ENCODE measurements at places on chromosomes 6 and 20.

DNA sequence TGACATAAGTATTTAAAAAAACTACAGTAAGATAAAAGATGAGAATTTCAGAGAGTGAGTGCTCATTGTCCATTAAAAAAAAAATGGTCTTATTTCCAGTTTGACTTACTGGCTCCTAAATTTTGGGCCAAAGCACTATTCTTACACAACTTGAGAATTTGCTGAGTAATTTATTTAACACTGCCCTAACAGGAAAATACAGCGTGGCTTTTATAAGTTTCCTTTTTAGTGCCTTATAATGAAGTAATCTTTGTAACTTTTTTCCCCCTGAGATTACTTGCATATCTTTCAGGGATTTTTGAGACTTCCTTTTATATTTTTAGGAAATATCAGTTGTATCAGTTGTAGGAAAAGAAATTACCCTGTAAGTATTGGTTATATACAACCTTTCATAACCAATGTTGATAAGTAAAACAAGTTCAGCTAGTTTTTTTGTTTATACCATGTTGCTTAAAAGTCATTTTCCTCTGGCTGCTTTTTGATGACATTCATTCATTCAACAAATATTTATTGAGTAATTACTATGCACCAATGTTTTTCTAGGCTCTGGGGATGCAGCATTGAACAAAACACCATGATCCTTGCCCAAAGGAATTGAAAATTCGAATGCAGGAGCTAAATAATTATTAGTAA, 106.4 kb upstream of the SGK1 start:
- DNase-seq: no peak

DNA sequence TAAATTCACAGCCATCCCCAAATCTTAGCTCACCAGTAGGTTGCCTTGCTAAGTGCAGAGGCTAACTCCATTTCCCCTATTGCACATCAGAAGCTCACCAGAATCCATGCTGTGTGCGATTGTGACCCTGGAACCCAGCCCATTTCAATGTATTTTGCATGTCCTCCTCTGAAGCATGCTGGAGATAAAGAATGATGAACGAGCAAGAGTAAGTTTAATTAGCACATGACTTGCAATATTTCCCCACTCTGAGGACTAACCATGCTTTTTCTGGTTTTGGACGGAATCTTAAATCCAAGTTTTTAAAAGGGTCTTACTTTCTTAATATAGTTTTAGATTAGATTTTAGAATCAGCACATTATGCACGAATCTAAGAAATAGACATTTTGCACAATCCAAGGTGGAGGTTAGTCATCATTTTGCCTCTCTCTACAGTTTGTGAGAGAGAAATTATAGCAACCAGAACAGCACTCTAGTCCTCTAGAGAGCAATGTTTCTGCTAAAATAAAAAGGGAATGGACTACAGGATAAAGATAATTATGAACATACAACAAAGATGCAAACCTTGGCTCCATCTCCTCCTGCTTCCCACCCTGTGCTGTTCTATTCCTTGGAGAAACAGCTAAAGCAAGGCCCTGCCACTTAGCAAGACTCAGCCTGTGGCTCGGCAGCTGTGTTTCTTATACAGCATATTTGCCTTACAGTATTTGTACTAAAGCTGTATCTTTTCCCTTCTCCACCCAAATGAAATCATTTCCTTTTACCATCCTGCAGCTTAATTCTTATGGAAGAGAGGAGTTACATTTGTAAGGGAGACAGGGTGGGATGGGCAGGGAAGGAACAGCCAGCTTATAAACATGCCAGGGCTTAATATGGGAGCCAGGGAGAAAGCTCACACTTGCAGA, 24.9 kb upstream of the LAMA4 start:
- DNase-seq: no peak

GRCh38 chr6:90694802-90695201, 107.9 kb upstream of the MAP3K7 start:
- no peak for DNase-seq

GRCh38 chr20:1119128-1119505, 715 bp downstream of the PSMF1 start:
- DNase-seq: no peak

Measured in nephron progenitor cell (in vitro differentiated cells).